ENCODE measurements at places on chromosomes 12 and 14.

- DNase-seq, result no peak
These were observed 329.8 kb downstream of the MED13L start for GRCh38 chr12:115947696-115948062.

DNA sequence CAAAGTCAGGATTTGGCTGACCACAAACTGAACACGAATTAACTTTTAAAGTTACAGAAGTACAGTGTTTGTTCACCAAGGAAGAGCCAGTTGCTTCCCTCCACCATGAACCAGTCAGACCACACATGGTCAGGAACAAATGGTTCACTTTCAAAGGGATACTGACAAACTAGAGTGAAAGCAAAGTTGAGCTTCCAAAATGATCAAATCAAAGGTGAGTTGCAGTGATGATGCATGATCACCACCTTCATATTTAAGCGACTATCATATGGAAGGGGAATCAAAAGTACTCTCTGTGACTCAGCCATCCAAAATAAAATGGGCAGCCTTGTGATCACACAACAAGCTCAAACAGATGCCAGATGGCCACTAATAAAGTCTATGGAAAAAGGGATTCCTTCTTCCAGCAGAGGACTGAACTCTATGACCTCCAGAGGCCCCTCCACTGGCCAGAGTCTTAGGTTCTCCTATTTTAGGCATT lies 13.1 kb downstream of the NT5DC3 start:
- peak; percentile 36 for DNase-seq

- DNase-seq, result no peak
These were observed 956.4 kb downstream of the AACS start for GRCh38 chr12:126021675-126022074.

DNA sequence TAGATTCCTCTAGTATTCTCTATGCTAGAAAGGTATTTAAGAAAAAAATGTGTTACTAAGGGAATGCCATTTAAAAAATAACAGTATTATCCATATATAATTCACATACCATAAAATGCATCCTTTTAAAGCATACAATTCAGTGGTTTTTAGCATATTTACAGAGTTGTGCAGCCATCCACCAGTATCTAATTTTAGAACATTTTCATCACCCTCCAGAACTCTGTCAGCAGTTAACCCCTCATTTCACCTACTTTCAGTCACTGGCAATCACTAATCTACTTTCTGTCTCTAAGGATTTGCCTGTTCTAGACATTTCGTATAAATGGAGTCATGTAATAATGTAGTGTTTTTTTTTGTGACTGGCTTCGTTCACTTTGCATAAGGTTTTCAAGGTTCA lies 33.4 kb downstream of the TBC1D15 start:
- DNase-seq, result no peak

DNA sequence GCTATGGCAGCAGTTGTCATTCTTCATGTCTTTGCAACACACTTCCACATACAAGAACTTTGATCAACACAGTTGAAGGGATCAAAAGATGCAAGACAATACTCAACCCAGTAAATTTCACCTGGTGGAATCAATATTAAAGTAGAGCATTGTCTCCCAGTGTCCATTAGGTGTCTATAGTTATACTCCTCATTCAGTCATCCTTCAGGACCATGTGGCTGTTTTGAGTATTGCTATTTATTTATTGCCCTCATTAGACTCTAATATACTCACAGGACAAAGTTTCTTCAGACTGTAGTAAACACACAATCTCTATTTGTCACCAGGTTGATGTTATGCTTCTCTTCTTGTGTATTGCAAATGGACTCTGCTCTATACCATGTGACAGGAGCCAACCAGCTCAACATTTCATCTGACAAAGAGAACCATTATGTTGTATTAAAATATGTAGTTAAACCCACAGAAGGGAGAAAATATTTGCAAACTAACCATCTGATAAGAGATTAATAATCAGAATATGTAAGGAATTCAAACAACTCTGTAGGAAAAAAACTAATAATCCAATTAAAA lies 146.6 kb downstream of the TGFB3 start:
- DNase-seq, result no peak

DNA sequence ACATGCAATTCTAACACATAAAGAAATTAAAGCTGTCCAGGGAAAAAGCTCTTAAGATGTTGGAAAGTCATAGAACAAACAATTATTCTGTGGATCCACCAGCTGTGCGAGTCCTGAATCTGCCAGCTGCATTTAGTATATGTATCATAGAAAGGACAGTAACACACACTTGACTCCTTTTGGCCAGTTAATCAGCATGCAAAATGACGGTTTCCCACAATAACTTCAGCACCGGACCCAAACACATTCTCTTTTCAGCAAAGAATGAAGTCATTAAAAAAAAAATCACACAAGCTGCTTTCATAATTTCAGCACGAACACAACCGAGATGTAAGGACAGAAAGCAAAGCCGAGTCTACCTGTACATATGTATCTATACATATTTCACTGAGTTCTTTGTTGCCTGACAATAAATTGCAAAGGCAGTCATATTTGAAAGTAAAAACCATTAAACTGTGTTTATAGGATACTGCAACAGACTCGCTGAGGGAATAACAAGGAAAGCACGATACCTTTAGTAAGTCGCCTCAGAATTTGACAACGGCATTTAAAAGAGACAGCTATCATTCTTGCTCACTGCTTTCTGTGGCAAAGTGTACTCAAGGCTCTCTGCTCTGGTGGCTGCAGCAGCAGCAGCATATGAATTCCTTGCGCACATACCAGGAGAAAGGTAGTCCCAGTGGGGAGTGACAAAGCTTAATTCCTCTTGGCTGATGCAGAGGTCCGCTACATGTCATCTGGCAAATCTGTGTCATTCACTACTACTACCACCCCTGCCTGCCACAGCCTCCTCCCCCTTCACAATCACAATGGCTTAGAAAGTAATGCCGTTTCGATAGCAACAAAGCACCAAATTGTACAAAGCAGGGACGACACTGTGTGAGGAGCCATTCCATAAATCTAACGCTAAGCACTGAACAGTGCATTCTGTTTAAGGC lies at the start of gene GRIP1:
TSS of gene GRIP1 (minus strand) at position 739 of the 938 bp plus-strand sequence. CDS start at position 567, 172 bp downstream.
- DNase-seq, result no peak

- DNase-seq, result peak; percentile 95
These were observed 134.3 kb downstream of the TTC7B start for GRCh38 chr14:90681929-90682328.

- no peak for DNase-seq
These were observed 465.8 kb downstream of the CCER1 start for GRCh38 chr12:90489141-90489540.
